Karpas-422 (cell line): ENCODE measurements at places on chromosomes 16 and 17. TPM values are rescaled to one million over a fixed set of nuclear protein-coding genes. Genes with fewer than 3 reads are reported as not detected.

DNA sequence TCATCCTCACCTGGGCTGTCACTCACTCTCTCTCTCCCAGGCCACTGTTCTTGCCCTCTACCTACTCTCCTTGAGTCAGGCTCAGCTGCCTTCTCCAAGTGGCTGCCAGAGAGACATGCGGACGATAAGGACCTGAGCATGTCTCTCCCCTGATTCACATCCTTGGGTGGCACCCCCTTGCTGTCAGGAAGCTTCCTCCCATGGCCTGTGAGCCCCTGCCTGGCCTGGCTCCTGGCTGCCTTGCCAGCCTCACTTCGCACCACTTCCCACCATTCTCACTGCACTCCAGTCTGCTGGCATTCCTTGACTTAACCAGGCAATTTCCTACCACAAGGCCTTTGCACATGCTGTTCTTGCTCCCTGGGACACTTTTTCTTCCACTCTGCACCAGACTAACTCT, 2.7 kb upstream of the ALDH3A1 start:
- DNase-seq: no peak

GRCh38 chr16:11977376-11978041, 975 bp downstream of the SNX29 start:
- DNase-seq: no peak

DNA sequence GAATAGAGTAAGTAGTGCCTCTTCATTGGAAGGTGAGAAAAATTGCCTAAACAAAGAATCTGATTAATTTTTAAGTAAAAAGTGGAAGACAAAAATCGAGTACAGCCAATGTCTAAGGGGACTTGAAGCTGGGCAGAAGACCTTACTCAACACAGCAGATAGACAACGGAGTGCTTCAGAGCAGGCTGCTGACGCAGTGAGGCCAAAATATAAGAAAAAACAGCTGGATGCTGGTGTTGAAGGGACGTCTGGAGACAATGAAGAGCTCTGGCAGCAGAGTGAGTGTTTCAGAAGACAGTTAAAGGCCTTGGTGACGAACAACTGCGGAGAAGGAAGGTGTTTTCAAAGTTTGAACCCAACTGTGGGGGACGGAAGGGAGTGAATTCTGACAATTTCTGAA, 169.8 kb downstream of the MRTFB start:
- DNase-seq: no peak

DNA sequence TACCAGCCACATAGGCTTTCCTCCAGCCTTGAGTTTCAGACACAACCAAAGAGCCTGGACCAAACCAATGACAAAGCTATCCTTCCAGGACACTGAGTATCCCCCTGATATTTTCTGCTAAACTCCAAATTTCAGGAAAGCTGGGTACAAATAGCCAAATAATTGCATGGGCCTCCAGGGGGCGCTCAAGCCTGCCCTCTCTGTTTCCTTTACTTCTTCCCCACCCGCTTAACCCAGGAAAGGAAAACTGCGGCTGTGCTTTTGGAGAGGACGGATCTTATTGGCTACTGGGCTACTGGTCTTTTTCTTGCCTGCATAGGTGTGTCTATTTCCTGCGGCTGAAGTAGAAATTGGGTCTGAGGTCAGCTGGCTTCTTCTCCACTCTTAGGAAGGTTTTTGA, 30.1 kb downstream of the GNGT2 start:
- DNase-seq: peak; percentile 83

GRCh38 chr17:18166894-18167293, 16.7 kb upstream of the ALKBH5 start:
- peak; percentile 57 for DNase-seq

- DNase-seq: no peak
Measured at GRCh38 chr16:89375021-89375420, 115.3 kb downstream of the ANKRD11 start.

DNA sequence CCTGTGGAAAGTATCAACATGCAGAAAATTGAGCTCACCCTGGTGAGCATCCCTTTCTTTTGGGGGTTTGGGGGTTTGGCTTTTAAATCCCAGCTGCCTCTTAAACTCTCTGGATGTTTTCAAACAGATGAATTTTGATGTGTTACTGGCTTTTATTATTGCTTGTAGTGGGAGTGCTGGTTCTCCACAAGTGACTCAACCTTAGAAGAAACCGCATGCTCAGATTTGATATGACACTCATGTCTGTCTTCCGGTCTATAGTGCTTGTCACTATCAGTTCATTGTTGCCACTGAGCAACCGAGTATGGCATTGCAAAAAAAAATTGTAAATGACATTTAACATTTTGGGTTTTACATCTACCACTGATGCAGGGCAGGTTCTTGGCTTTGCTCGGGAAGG, 104.5 kb downstream of the HS3ST4 start:
- DNase-seq: no peak

The UNK gene
- 22.9 and 49.0 TPM in 2 replicates for total RNA-seq

DNA sequence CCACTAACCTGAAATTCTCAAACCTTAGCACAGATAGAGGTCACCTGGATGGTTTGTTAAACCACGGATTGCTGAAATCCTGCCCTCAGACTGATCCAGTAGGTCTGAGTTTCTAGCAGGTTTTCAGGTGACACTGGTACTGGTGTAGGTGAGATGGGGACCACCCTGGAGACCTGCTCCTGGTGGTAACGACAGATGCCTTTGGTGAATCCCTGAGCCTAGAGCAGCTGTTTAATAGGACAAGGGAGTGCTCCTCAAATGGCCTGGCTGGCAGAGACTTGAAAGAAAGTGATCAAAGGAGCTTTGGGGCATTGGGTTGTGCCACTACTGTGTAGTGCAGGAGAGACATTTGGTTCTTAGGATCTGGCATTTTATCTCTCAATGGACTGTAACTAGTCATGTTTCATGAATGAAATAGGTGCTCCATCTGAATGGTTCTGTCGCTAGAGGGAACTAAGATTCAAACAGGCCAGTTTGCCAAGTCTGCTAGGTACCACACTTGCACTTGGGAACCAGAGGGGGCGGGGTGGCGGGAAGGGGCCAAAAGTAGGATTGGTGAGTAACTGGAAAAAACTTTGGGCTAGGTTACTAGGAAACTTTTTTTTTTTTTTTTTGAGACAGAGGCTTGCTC, 2.9 kb upstream of the IFI35 start:
- DNase-seq: peak; percentile 61

- DNase-seq: no peak
Measured at GRCh38 chr17:58334256-58334655, 5.7 kb upstream of the TSPOAP1 start.

GRCh38 chr16:48971571-48972077, 310.0 kb downstream of the CBLN1 start:
- DNase-seq: no peak

DNA sequence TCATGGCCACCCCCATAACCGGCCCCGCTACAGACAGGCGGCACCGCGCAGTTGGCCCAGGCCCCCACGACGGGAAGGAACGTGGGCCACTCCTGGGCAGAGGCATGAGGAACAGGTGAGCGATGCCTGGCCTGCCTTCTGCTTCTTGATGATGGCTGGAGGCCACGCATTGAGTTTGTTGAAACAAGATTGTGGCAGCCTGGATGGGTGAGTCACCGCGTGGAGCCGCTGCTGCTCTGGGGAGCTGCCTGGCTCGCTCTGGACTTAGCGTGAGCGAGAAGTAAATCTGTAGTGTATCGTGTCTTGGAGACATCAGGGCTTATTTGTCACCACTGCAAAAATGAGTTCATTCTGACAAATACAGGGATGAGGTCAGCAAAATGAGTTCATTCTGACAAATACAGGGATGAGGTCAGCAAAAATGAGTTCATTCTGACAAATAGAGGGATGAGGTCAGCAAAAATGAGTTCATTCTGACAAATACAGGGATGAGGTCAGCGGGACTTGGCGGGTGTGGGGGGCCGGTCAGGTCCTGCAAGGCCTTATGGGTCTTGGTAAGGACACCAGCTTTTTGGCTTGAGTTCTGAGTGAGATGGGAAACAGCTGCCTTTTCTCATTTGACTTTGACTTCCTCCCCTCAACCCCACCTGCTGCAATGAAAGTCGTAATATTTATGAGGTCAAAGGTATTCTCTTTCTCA, 93.0 kb downstream of the SEC14L1 start:
- DNase-seq: no peak

- no peak for DNase-seq
Measured at GRCh38 chr17:74677558-74678466, 34.9 kb downstream of the CD300LF start.

The KRTAP3-2 gene
- total RNA-seq: not detected in 2 replicates
